GM12864 (cell line): ENCODE measurements at places on chromosomes 11 and 22.

DNA sequence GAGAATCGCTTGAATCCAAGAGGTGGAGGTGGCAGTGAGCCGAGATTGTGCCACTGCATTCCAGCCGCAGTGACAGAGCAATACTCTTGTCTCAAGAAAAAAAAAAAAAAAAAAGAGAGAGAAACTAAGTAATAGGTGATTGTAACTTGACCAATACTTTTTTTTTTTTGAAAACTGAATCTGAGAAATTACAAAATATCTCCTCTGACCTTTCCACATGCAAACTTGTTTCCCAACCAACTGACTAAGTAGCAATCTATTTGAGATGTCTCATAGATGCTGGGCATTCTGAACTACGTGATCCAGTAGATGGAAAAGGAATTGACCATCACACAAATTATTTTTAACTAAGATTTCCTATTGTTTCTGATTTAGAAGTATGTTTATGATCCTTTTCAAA, 407.3 kb upstream of the CHORDC1 start:
- DNase-seq = no peak

DNA sequence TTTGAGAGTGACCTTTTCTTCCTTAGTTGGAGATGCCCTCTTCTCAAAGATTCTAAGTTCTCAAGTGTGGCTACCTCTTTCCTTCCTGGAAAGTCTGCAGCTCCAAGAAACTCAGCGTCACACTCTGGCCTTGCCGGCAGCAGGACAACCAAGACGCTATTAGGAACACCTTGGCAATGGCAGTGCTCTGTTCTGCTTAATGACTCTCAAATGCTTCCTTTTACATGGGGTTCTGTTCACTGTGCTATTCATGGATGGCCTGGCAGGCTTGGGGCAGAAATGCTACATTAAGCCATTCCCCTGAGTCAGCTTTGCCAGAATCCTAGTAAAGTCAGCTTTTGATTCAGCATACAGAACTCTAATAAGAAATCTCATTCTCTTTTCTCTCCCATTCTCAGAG, 25.9 kb downstream of the LARGE2 start:
- DNase-seq = no peak

DNA sequence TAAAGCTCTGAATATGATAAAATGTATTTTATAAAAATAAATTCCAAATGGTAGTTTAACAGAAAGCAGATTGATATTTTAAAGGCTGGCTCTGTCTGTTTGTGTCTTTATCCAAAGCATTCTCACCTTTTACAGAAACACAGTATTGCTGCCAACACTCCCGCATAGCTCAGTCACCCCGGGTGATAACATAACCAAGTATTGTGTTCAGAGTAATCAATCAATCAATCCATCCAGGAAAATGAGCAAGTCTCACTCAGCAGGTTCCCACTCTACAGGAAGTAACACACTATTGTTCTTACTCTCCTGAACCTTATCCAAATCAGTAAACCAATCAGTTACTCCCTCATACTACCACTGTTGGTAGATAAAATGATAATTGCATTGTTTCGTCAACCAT, 203.4 kb downstream of the LRRC4C start:
- DNase-seq = no peak

GRCh38 chr11:33449798-33450197, 192.6 kb downstream of the HIPK3 start:
- DNase-seq = no peak

- no peak for DNase-seq
Measured at GRCh38 chr11:95108159-95108611, 18.5 kb downstream of the ENDOD1 start.

- DNase-seq = no peak
Measured at GRCh38 chr11:93838967-93839366, 11.5 kb downstream of the VSTM5 start.

DNA sequence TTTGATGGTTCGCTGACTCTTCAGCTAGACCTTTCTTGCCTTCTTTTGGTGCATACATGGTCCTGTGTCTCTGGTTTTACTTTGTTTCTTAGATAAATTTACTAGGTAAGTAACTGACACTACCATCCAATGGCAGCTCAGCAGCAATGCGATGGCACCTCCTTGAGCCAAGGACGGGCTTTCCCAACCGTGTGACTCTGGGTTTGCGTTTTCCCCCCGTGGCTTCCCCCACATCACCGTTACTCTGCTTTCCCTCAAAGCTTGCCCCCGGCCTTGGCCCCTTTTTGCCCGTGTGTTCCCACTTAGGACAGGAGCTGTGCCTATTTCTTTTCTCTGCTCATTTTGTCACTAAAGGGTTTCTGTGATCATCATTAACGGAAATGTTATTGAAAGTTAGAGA, 41.5 kb downstream of the TBC1D22A start:
- DNase-seq = no peak

DNA sequence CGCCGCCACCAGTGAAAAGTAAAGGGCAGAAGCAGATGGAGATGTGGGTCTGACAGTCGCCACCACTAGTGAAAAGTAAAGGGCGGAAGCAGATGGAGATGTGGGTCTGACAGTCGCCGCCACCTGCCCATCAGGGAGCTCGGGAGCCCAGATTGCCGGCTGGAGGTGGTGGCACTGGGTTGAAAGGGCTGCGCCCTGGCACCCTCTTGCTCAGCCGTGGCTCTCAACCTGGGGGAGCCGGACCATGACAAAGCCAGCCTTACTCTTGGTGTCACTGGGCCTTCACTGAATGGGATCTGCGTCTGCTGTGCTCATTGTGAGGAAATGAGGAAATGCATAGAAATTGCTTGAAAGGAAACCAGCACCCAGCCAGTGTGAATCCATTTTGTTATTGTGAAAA, 36.3 kb downstream of the AP2A2 start:
- no peak for DNase-seq

GRCh38 chr22:24005201-24005600, at the start of gene GSTT4:
TSS of gene GSTT4 (minus strand) at chr22:24005453. CDS start at chr22:24005356, 97 bp downstream.
- DNase-seq = no peak

DNA sequence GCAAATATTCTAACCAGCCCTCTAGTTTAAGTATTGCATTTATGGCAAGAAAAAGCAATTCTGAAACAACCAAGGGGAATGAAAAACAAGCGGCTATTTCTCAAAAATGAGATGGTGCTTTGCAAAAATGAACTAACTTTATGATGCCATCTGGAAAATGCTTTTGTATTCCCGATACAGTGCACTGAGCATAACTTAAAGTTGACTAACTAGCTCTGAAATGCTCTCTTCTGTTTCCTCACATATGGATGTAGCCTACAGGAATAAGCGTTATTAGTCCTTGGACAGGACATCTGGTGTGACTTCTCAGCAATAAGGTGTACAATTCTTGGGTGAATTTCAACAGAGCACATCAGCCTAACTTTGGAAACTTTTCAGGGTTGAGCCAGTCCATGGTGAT, 228.2 kb upstream of the DDI1 start:
- no peak for DNase-seq

DNA sequence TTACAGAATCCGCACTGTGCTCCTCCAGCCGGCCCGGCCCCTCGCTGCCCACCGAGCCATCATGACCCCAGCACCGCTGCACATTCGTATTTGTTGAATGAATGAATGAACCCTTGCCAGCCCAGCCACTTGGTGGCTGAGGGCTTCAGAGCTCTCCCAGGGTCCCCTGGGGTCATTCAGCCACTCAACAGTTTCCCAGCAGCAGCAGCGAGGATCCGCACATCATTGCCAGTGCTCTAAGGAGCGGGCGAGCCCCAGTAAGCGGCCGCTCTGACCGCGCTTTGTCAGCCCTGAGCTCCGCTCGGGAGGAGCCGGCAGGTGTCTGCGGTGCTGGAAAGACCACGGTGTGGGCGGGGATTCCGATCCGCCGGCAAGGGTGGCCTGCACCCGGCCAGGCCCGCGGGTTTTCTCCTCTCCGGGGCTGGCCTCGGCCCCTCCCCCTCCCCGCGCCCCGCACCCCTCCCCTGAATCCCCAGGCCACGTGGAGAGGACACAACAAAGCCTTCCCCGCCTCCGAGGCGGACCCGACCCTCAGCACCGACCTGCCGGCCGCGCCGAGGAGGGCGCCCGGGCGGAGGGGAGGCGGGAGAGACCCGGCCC, 563 bp downstream of the BID start:
- no peak for DNase-seq

- DNase-seq = no peak
Measured at GRCh38 chr11:63882555-63883242, 34.3 kb downstream of the RCOR2 start.

- no peak for DNase-seq
Measured at GRCh38 chr22:43666457-43666856, 145.6 kb downstream of the EFCAB6 start.

DNA sequence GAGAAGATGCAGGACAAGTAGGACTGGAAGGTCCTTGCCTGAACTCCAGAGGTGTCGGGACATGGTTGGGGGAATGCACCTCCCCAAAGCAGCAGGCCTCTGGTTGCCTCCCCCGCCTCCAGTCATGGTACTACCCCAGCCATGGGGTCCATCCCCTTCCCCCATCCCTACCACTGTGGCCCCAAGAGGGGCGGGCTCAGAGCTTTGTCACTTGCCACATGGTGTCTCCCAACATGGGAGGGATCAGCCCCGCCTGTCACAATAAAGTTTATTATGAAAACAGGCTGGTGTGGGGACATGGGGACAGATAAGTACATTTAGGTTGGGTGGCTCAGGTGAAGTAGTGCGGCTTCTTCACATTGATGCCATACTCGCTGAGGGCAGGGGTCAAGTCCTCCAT, 1.4 kb downstream of the TAF10 start:
- DNase-seq = no peak

DNA sequence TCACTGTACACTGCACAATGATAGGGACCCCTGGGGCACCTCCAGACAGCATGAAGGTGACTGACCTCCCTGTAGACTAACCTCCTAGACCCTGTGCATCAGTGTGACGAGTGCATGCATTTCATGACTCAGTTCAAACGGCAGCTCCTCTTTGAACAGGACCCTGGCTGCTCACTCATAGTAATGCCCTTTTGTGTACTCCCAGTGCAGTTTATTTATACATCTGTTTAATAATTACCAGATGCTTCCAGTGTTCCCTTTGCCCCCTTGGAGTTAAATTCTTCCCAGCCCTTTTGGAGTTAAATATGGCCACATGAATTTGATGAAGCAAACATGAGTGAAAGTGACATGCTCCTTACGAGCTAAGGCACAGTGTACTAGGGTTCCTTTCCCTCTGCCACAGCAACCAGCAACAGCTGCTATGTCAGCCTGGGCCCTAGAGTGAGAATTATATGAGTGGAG, 72.4 kb downstream of the PANX1 start:
- no peak for DNase-seq

DNA sequence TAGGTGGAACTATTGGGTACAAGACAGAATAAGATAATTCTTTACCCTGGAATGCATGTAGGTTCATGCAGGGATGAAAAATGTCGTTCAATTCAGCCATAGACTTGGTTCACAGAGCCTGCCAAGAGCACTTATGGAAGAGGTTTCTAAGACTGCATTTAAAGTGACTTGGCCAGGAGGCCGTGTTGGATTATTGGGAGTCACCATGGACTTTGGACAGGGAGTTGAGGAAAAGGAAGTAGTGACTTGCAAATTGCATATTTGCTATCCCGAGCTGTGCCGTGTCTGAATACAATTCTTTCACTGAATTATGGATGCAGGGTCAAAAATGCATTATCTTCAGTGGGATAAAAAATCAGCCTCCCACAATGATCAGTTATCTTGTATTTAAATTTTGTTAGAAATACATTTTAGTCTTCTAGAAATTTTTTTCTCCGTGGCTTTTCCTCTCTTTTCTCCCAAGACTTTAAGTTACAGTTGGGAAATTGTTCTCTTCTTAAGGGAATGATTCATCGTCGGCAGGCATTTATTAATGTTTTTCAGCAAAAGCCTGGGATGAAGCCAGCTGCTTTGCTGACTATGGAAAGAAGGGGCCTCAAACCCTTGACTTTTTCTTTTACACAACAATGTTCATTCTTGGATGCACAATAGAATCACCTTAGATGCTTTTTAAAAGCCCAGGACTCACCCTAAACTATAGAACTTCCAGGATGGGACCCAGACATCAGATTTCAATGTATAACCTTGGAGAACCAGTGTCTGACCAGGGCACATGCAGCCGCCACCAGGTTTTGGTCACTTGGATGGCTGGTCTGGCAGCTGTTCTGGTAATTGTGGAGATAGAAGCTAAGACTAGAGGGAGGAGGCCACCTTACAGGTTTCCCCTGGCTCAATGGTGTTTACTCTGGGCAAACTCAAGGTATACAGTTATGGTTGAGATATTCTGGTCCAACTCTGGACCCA, 70.8 kb downstream of the FAT3 start:
- no peak for DNase-seq

DNA sequence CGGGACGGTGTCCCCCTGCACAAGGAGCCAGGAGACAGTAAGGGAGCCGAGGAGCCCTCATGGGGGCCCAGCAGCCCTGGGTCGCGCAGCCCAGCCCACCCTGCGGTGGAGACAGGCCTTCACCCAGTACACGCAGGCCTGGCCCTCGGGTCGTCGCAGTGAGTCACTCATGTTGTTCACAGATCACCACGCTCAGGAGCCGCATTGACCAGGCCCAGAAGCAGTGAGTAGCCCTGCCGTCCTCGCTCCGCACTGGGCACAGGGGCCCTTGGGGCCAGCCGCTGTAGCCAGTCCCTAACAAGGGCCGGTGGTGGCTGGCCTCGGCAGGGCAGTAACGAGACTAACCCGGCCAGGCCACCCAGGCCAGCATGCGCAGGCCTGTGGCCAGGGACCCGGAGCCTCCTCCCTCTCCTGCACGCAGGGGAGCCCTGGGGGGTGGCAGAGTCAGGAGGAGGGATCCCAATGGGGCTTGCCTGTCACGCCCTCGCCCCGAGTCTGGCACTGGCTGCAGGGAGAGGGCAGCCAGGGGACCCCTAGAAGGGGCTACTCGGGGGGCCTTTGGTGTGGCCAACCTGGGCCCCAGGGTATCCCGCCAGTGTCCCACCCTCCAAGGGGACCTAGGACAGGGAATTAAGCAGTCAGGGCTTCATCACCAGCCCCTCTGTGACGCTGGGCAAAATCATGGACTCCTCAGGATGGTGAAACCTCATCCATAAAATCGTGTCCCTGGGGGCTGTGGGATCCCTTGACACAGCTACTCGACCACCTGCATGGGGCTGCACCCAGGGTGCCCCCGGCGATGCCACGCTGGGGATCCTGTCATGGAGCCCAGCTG, 10.1 kb upstream of the MRPL23 start:
- DNase-seq = no peak

DNA sequence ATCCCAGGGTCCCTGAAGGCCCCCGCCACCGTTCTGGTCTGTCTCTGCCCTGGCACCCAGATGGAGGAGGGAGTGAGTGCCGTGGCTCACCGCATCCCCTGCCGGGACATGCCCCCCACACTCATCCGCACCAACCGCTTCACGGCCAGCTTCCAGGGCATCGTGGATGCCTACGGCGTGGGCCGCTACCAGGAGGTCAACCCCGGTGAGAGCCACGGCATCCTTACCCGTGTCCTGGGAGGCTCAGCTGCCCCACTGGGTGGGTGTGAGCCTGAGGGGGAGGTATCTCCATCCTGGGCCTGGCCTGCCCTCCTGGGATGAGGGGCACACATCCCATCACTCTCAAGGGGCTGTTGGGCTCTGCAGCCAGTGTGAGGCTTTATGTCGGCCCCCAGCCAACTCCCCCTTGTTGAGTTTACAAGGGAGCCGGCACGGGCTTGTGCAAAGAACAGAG, 6.1 kb downstream of the TCIRG1 start:
- DNase-seq = no peak

GRCh38 chr11:64762674-64763525, 3.1 kb upstream of the PYGM start:
- no peak for DNase-seq

- DNase-seq = no peak
Measured at GRCh38 chr11:108648528-108648885, 16.4 kb upstream of the DDX10 start.

- DNase-seq = no peak
Measured at GRCh38 chr11:126880872-126881271, 119.7 kb downstream of the KIRREL3 start.
